Stimulated activated CD4-positive, alpha-beta T cell treated with anti-CD3 and anti-CD28 coated beads, Interleukin-1b, Interleukin-23, amount 100 ng/mL, for 1 hour (primary cell): ENCODE measurements at places on chromosomes 2 and 18.

DNA sequence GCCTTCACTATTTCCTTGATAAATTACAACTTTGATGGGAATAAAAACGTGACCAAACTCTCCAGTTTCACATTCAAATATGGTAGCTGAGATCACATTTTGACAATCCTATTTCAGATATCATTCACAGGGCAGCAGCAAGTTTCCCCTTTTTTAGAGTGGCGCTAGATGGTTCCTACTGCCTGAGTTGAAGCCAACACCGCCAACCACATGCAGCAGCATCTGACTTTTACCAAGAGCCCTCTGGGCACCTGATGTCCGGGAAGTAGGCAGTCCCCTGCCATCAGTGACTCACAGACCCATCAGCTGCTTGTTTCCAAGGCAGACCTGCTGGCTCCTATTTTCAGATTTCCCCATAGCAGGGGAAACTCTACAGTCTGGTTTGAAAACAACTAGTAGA, 4.0 kb upstream of the MREG start:
- DNase-seq = no peak

DNA sequence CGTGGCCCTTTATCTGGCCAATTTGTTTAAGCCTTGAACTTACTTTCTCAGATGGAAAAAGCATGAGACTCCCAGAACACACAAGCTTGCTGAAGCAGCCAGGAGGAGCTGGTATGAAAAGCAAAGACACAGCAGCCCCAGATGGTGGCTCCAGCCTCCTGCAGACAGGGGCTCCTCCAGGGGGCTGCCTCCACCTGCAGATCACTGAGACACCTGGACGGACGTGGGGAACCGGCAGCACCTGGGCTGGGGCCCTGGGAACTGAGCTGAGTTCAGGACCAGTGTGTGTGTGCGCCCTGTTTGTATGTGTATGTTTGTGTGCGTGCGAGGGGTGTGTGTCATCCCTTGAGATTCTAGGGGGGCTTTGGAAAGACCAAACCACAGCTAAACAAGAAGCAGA, 8.6 kb downstream of the CYS1 start:
- no peak for DNase-seq

- no peak for DNase-seq
These were observed 18.7 kb upstream of the RAPH1 start for GRCh38 chr2:203553784-203554183.

DNA sequence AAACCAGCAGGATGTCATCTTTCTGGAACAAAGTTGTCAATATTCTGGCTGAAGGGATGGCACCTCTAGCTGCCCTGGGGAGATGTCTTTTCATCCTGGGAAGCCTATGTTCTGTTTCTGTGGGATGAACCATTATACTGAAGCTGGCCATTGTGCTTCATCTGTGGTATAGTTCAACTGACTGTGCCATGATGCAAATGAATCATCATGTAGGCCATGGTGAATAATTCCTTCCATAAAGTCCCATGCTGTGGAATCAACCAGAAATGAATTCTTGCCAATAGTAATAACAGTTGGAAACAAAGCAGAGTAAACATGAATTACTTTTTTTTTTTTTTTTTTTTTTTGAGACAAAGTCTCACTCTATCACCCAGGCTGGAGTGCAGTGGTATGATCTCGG, 64.1 kb upstream of the CNGA3 start:
- DNase-seq = no peak

DNA sequence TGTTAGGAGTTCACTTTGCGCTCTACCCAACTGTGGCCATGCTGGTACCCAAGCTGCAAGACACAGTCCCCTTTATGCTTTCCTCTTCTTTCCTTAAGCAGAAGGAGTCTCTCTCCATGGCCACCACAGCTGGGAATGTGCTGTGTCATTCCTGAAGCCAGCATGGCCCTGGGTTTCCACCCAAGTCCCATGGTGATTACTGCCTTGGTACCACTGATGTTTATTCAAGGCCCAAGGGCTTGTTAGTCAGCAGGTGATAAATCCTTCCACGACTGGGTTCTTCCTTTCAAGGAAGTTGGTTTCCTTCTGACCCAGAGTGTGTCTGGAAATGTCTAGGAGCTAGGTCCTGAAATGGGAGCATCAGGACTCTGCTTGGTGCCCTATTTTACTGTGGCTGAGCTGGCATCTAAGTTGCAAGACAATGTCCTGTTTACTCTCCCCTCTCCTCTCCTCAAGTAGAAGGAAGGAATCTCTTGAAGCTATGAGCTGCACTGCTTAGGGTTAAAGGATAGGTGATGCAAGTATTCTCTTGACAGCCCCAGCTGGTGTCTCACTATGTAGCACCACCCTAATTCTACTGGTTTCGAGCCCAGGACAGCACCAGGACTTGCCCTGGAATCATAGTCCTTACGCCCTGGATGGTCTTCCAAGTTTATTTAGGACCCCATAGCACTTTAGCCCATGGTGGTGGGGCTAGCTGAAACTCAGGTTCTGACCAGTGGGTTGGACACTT, 18.7 kb upstream of the NUP35 start:
- DNase-seq = no peak

DNA sequence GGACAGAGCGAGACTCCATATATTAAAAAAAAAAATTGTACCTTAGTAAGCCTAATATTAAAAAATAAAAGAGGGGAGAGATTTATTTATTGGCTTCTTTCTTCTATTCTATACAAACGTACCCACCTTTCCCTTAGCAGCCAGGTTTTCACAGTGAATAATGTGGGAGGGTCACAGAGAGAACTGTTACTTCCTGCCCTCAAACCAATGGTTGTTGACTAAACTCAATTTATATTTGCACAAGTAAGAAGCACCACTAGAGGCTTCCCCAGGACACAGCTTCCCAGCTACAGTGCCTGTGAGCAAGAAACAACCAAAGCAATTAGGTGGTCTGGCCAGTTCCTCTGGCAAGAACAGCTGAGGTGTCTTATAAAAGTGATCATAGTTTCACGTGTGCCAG, 28.9 kb upstream of the GALR1 start:
- DNase-seq = no peak

- no peak for DNase-seq
These were observed 53.9 kb downstream of the ZNF516 start for GRCh38 chr18:76441002-76441667.

DNA sequence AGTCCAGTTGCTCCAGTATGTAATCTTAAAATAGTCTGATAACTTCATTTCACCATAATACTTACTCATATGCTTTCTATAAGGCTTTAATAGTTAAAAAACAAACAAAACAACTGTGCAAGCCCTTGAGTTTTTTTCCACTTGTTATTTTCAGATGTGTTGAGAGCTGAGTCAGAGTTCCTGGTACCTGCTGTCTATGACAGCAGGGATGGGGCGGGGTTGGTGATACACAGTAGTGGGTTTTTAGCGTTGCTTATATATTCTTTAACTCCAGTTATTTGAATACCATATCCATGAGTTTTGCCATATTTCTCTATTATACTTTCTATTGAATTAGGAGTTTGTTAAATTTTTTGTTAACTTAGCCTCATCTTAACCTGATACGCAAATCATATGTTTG, 5.0 kb downstream of the NAPG start:
- DNase-seq = no peak

DNA sequence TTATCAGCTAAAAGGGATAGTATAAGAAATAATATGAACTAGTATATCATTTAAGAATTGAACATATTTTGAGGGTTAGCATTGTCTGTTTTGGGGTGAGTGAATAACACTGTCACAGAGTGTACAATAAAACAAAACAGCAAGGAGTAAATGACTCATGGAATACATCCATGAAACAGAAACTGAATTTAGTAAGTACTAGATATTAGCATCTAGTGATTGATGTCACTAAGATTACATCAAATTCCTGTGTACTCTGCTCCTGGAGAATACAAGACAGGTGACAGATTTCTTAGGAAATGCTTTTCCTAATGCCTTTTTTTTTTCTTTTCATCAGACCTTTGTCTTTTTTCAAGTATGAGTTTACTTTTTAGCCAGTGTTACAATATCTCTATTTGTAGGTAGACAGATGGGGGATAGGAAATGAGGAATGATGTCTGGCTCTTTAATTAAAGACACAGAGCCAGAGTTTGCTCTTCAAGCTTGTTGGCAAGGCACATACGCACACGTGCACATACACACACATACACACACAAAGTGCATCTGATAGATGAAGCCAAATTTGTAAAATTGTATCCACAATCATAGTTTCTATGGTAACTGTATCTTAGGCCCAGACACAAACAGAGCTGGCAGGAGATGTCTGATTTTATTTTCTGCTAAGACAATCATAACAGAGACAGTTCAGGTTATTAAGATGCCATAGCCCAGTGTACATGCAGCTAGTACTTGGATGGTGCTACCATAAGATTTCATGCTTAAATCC, 138.2 kb upstream of the NRP2 start:
- DNase-seq = no peak

DNA sequence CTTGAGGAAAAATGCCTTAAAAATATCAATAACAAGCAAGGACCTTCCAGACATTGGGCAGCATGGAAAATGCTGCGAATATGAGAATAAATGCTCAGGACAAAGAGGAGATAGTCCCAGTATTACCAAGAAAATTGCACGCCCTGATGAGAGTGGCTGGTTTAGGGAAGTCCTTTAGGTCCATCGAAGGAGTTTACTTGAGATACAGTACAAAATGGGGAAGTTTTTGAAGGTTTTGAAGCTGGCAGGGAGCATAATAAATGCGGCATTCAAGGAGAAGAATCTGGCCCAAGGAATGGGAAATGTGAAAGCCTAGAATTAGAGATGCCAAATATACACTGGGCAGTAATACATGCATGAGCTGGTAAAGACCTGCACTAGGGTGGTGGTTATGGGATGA, 90.2 kb upstream of the SPATS2L start:
- no peak for DNase-seq

- no peak for DNase-seq
These were observed 259.4 kb downstream of the GBX2 start for GRCh38 chr2:235908826-235909225.

DNA sequence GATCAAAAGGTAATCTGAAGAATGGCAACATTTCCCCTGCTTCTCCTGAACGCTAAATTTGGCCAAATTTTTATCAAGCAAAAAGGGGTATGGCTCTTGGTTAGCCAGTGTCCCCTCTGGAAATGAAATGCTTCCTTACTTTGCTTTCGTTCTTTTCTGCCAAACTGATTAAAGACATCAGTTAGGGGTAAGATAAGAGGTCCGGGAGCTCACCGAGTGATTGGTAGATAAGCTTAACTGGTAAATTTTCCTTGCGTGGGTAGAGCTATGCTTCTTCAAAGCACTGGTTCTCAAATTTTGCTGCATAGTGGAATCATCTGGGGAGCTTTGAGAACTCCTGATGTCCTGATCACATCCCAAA, 62.7 kb upstream of the MAPRE2 start:
- no peak for DNase-seq

DNA sequence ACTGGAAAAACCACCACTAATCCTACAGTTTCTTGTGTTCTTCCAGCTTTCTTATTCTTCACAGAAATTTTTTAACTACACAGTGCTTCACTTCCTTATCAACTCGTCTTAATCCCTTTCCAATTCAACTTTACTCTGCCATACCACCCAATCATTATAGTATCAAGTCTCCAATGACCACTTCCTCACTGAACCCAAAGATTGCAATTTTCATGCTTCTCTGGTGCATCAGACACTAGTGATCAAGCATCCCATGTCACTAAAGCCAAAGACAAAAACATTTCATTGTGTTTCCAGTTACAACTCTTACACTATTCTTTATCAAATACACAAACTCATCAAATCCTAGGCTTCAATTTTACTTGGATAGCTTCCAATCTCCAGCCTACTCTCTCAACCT, 9.5 kb downstream of the CHAC2 start:
- no peak for DNase-seq

DNA sequence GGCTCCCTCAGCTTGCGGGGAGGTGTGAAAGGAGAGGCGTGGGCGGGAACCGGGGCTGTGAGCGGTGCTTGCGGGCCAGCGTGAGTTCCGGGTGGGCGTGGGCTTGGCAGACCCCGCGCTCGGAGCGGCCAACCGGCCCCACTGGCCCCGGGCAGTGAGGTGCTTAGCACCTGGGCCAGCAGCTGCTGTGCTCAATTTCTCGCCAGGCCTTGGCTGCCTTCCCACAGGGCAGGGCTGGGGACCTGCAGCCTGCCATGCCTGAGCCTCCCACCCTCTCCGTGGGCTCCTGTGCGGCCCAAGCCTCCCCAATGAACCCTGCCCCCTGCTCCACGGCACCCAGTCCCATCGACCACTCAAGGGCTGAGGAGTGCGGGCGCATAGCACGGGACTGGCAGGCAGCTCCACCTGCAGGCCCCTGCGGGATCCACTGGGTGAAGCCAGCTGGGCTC, 48.2 kb downstream of the RNF138 start:
- DNase-seq = no peak
